Activated CD8-positive, alpha-beta memory T cell treated with anti-CD3 and anti-CD28 coated beads for 1 hour (primary cell): ENCODE measurements at places on chromosomes 3 and 15.

GRCh38 chr3:114418107-114418506 is 124.3 kb downstream of the TIGIT start:
- no peak for DNase-seq

DNA sequence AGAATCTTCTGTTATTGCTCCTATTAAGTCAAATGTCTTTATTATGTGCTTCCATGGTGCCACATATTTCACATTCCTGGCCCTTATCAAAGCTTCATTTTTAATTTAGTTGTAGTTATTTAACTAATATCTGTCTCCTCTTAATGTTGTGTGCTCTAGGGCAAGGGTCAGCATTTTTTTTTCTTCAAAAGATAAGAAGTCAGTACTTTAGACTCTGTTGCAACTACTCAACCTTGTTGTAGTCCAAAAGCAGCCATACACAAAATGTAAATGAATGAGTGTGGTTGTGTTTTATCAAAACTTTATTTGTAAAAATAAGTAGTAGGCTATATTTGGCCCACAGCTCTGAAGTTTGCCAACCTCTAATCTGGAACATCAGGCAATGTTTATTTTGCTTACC is 394.7 kb upstream of the CBLB start:
- DNase-seq, result no peak

DNA sequence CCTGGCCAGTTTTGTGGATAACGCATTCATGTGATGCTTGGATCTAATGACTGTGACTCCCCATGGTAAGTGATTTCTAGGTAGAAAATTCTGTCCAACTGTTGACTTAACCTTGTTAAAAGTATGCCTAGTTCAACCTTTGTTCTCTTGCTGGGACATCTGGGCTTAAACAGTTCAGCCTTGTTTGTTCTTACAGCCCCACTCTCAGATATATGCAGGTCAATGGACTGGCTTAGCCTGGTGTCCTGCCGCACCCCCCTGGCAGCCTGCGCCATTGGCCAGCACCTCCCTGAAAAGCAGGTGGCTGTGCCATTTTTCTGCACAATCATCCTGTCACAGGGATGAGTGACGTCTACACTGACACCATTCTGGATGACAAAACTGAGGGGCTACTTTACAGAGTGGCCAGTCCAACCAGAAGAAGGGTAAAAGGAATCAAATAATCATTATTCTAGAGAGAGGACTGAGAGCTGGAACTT is 244.7 kb upstream of the ONECUT1 start:
- DNase-seq, result no peak

- DNase-seq, result no peak
Measured at GRCh38 chr15:31477851-31478701, 151.4 kb downstream of the KLF13 start.

GRCh38 chr3:52172262-52172757 is 18.1 kb upstream of the POC1A start:
- DNase-seq, result no peak

DNA sequence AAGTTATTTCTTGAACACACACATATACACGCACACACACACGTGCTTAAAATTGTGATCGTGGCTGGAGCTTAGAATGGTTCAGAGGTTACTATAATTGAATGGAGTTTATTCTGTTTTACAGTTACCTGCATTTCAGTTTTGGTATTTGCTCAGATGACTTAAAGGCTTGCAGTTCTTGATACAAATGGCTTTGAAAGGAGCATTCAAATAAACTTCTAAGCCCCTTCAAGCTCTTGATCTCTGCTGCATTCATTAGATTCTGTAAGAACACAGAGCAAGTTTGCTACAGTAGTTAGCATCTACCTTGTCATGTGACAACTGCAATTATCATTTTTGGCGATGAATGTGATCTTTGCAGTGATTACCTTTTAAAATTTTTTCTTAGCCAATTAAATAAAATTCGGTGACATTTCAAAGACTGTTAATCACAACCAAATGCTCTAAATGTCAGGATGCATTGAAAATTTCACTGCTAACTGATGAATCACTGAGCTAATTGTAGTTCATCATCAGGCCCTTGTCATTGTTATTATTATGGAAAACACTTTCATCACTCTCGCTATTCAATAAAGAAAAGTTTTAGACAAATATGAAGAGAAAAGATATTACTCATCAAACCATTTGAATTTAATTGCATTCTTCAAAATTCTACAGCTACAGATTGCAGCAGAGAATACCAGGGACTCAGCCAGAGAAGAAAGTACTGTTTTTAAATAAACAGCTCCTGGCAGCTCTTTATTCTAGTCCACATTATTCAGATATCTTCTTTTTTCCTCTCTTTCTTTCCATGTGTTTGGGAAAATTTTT is 296.1 kb downstream of the LRTM1 start:
- no peak for DNase-seq

DNA sequence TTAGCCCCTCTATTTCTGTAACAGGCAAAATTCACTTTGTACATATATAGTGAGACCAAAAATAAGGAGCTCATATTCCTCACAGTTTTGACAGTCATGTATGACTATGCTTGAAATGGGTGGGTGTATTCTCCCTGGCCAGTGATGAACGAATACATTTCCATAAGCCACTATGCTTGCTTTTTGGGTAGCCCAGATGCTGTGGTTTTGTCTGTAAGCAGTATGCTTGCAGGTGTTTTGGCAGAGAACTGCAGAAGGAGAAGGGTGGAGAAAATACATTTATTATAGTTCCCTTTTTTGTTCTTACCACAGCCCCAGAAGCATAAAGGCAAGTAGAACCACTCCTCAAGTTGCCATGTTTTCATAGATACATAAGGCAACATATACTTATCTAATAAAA is 131.2 kb downstream of the RBMS3 start:
- DNase-seq, result no peak

DNA sequence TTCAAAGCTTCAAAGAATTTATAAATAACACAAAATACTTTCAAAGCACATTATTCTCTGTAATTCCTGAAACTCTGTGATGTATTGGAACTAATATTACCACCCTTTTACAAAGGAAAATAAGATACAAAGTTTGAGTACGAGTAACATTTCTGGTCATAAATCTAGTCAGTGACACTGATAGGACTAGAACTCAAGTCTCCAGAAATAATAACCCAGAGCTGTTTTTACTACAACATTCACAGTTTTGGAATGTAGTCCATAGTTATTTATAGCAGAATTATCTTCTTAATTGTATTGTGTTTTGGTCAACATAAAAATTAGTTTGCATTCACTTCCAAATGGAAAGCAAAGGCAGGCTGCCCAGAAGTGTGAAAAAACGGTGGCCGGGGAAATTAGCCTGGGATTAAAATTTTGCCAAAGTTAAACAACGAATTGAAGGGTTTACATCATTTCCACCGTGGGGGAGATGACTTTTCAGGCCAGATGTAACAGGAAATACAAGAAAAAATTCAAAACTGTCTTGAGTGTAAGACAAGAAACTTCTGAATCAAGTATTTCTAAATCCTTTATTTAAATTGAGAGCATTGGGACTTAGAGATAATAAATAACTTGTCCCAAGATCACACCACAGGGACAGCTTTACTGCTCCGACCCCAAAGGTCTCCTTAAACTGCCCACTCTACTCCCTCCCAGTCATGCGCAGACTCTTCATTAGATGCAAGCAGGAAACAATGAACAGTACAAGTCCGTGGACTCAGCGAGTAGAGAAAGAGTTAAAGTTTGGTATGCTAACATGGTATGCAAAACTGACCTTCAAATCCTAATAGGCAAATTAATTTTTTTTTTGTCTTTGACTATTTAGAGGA is 74.3 kb upstream of the VGLL4 start:
- DNase-seq, result no peak

DNA sequence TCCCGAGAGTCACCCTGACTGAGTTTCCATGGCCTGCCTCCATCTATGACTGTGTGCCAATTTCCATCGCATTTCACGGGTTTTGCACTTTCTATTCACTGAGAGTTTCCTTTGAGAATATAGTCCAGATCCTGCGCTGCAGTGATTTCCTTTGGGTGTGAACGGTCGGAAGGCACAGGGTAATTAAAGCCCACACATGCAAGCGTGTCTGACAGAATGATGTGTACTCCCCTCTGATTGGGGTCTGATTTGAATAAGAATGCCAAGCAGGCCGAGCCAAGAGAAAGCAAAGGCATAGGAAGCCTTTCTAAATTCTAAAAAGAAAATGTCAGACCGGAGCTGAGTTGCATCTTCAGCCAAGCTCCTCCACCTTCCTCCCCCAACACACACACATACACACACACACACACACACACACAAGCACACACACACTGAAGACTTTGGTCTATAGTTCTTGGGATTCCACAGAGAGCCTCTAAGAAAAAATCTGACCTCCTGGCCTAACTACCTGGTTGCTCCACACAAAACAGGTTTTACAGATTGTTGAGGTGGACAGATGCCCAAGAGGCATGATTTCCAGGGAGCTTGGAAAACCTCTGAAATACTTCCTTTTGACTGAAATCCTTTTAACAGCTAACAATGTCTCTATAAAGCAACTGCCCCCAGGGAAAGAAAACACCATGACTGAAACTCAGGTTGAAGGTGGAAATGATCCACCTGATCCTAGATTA is 59.7 kb upstream of the LRRN1 start:
- DNase-seq, result no peak

DNA sequence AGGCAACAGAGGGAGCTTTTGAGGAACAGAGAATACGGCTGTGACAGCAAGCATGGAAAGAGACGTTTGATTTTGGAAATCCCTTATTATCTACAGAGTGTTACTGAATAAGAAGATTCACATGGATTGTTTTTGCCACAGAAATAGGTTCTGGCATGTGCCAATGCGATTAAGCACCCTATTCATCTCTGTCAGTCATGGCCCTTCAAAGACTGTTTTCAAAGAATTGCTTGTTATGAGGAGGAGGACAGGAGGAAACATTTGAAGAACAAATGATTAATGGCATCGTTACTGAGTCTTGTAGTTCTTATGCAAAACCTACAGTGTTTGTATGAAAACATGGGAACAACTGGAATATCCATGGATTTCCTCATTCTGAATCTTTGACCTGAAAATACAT is 86.2 kb downstream of the EPHA6 start:
- no peak for DNase-seq

GRCh38 chr3:197793247-197793646 is 2.2 kb downstream of the LRCH3 start:
- no peak for DNase-seq

DNA sequence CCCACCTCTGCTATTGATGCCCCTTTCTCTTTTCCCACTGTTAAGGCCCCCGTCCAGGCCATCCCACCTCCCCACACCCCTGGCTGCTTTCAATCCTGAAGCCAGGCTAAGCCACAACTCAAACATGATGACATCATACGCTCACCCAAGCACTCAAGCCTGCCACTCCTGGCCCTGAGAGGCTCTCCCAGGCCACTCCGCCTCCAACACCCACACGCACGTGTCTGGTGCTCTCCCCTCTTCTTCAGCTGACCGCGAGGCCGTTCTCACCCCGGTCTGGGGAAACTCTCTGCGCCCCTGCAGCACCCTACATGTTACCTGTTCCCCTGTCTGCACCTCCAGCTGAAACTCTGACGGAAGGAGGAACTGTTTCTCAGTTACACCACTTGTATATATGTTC is 6.2 kb downstream of the ZXDC start:
- DNase-seq, result no peak

GRCh38 chr3:153210146-153210545 is 48.1 kb downstream of the RAP2B start:
- DNase-seq, result no peak

DNA sequence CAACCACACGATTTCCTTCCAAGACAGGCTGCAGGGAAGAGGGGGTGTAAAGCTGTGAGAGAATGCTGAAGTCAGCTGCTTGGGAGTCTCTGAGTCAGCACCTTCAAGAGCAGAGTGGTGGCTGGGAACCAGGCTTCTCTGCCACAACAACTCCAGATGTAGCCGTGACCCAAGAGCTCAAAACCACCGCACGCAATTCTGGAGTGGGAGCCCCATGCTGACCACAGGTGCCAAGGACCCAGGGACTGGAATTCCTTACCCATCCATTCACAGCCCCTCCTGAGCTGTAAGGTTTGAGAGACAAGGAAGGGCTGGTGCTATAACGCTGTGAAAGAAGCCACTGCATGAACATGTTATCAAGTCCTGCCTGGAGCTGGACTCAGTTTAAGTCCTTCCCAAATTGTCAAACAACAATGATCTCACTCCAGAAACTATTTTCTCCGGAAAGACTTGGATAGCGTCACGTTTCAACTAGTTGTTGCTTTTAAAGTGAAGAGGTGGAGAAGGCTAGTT is 61.4 kb downstream of the UMPS start:
- DNase-seq, result no peak

GRCh38 chr15:67125589-67126502 is 60.4 kb downstream of the SMAD3 start:
- DNase-seq, result no peak

- no peak for DNase-seq
Measured at GRCh38 chr3:166243511-166243910, 406.3 kb upstream of the BCHE start.

GRCh38 chr3:81419228-81419627 is 342.2 kb downstream of the GBE1 start:
- DNase-seq, result no peak

GRCh38 chr15:89143503-89144162 is 55.4 kb downstream of the ABHD2 start:
- no peak for DNase-seq

DNA sequence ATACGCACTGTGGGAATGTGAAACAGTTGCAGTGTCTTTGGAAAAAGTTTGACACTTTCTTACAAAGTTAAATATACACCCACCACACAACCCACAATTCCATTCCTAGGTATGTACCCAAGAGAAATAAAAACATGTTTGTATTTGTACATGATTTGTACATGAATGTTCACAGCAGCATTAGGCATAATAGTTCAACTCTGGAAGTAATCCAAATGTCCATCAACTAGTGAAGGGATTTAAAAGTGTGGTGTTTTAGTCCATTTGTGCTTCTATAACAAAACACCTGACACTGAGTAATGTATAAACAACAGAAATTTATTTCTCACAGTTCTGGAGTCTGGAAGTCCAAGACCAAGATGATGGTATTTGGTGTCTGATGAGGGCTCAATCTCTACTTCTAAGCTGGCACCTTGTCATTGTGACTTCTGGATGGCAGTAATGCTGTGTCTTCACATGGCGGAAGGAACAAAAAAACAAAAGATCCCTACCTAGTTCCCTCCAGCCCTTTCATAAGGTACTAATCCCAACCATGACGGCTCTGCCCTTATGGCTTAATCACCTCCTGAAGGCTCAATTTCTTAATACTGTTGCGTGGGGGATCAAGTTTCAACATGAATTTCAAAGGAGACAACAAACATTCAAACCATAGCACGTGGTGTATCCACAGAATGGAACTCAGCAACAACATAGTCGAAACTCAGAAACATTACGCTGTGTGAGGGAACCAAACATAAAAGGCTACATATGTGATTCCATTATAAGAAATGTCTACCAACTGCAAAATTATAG is 120.5 kb downstream of the AQP9 start:
- DNase-seq, result no peak

DNA sequence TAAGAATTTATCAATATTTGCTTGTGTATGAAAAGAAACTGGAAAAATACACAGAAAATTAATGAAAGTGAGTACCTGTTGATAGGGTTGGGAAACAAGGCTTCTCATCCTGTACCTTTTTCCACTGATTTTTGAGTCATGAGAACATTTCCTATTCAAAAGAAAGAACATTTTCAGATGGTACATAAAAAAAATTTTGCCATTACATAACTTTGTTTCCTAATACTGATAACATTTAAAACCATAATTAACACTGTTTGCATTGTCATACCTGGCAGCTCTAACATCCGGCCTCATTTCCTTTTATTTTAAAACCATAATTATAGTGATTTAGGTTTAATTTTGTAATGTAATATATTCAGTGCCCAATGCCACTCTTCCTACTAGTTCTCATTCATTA is 11.7 kb downstream of the NKTR start:
- DNase-seq, result no peak
